CD4-positive, alpha-beta T cell treated with Interleukin-1 beta for 1 hour (primary cell): ENCODE measurements at places on chromosomes 11 and 22.

DNA sequence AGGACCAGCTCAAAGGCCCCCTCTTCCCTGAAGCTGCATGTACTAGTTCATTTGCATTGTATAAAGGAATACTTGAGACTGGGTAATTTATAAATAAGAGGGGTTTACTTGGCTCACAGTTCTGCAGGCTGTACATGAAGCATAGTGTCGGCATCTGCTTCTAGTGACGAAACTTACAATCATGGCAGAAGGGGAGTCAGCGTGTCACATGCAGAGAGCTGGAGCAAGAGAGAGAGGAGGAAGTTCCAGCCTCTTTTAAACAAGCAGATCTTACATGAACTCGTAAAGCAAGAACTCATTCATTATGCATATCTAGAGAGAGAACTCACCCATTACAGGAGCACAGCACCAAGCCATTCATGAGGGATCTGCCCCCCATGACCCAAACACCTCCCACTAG, 7.1 kb upstream of the HMGXB4 start:
- no peak for DNase-seq

GRCh38 chr11:117933930-117934329, 4.7 kb upstream of the TMPRSS13 start:
- DNase-seq, result no peak

- DNase-seq, result no peak
These were observed 39.8 kb downstream of the GLB1L2 start for GRCh38 chr11:134371436-134372185.

DNA sequence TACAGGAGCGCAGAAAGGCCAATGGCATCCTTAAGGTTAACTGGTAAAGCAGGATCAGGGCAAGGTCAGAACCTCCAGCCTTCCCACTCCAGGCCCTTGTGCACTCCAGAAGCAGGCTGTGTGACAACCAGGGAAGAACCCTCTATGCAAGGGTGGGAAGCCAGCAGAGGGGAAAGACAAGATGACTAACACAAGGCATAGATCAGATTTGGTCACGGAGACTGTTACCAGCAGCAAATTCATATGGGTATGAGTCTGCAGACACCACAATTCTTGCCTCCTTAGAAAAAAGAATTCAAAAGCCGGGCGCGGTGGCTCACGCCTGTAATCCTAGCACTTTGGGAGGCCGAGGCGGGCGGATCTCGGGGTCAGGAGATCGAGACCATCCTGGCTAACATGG, 39.8 kb upstream of the MTNR1B start:
- no peak for DNase-seq

GRCh38 chr11:61586792-61587430, 6.0 kb upstream of the SYT7 start:
- DNase-seq, result no peak

- no peak for DNase-seq
These were observed 1020.5 kb downstream of the BRD1 start for GRCh38 chr22:48807155-48807554.

GRCh38 chr11:134410766-134411165, 1.3 kb downstream of the B3GAT1 start:
- DNase-seq, result no peak

GRCh38 chr11:14424096-14424495, 65.1 kb upstream of the RRAS2 start:
- DNase-seq, result no peak

DNA sequence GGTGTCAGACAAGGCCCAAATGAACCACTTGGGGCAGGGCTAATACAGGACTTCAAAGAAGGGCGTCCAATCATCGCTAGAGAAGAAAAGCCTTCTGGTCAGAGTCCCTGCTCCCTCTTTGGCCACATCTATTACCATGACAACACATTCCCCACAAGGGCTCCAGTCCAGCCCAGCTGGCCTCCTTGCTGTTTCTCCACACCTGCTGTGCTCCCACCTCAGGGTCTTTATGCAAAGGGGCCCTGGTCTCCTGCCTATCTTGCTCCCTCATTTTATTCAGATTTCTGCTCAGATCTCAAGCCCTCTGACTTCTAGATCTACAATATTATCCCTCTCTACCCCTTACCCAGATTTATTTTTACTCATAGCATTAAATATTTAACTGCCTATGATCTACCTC, 58.0 kb upstream of the KIRREL3 start:
- DNase-seq, result no peak

- no peak for DNase-seq
These were observed 120.5 kb downstream of the DSCAML1 start for GRCh38 chr11:117676501-117676900.

- no peak for DNase-seq
These were observed 24.1 kb upstream of the FAM181B start for GRCh38 chr11:82757660-82758357.
